ENCODE measurements at places on chromosomes 3 and 15.

DNA sequence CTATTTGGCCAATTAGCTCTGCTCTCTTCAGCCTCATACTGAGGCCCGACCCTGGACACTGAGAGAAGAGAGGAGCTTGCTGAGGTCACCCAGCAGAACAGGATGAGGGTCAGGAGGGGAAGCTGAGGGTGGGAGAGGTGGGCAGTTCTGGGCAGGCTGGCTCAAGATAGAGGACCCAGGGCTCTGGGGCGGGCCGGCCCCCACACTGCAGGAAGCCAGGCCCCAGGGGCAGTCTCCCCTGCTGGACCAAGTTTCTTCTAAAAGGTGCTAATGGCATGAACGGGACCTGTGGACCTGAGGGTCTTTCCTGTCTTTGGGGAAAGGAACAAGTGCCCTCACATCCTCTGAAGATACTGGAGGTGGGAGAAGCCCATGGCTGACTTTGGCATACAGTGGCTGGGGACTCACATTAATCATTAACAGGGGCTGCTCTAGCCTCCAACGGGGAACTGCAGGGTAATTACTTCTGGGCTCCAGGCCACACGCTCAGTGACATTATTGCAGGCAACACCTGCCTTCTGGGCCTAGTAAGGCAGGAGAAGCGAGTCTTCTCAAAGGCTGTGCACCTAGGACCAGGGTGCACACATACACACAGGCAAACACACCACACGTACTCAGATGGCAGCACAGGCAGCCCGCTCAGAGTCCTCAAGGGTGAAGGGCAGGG lies 10.6 kb downstream of the HCN4 start:
- no peak for DNase-seq

DNA sequence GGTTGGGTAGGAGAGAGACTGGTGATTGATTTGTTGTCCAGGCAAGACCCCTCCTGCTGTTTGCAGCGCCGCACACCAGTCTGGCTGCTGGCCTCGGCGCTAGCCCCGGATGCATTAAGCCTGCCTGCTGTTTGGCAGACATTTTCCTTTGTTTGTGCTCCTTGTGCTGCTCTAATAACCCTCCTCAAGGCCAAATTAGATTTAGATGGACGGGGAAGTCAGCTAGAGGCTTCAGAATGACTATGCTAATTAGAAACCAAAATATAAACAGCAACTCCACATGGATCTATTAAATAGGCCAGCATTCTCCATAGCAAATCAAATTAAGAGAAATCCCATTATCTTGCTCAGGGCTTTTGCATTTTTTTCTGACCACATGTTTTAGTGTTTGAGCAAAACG lies 445.2 kb downstream of the SQOR start:
- peak; percentile 51 for DNase-seq

GRCh38 chr3:148366743-148367410 lies 330.8 kb upstream of the AGTR1 start:
- DNase-seq, result peak; percentile 5

- DNase-seq, result no peak
Observed at GRCh38 chr3:136835813-136836510, 17.0 kb downstream of the SLC35G2 start.

DNA sequence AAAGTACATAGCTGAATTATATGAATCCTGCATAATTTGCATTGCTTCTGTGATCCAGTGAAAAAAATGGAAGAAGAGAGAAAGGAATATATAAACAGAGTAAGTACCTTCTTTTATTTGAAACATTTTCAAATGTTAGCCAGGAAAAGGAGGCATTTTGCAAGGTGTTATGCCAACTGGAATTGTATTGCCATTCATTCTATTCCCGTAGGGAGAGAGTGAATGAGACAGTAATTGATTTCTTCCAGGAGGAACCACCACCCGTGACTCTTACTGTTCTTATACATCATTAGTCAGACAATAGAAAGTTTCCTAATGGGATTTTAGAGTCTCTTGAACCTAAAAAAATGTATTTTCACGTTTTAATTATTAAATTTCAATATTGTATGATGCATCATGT lies 324.1 kb upstream of the ALCAM start:
- peak; percentile 6 for DNase-seq

Measured in NCI-H345 (cell line).